ENCODE measurements at places on chromosomes 5 and 9.

- no peak for DNase-seq
These were observed 411.8 kb downstream of the CDH10 start for GRCh38 chr5:24232929-24233498.

DNA sequence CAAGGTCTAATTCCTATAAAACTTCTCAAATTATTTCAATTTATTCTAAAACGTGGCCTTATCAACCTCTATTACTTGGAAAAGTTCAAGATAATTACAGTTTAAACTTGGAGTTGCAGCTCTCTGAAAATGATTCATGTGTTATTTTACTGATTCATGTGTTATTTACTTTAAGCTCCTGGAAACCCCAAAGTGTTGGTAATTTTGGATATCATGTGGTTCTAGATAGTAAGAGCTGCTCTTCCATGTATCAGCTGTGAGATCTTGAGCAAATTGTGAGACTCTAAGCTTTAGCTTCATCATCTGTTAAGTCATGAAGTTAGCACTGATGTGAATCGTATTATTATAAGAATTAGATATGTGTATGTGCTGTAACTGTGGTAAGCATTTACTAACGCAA, 749.2 kb downstream of the TLE4 start:
- peak; percentile 76 for DNase-seq

GRCh38 chr5:169657127-169657526, 20.1 kb downstream of the DOCK2 start:
- DNase-seq, result no peak

- peak; percentile 2 for DNase-seq
These were observed 611.2 kb downstream of the NR2F1-AS1 start for GRCh38 chr5:92969781-92970237.

DNA sequence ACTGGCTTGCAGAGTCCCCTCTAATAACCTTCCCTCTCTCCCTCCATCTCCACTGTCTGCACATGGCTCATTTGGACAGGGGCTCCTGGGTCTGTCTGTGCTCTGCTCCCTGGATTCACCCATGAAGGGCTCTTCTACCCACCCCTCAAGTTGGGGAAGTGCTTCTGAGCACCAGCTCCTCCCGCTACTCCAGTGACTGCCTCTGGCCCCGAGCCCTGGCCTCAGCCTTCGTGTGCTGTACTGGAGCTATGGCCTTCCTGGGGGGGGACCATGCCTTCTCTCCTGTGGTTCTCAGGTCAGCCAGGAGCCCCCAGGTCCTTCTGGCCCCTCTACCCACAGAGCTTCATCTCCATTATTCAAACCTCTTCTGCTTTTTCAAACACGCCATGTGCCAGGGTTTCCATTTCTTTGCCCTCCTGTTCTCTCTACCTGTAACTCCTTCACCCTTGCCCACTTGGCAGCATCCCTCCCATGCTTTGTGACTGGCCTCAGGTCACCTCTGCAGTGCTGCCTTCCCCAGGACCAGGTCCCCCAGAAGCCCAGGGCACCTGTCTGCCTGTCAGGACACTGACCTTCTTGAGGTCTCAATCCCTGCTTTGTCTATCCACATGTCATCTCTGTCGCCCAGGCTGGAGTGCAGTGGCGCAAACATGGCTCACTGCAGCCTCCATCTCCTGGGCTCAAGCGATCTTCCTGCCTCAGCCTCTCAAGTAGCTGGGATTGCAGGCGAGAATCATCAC, 9.5 kb downstream of the SH3PXD2B start:
- no peak for DNase-seq

- DNase-seq, result no peak
These were observed 11.5 kb upstream of the FBXO38 start for GRCh38 chr5:148372166-148372725.

DNA sequence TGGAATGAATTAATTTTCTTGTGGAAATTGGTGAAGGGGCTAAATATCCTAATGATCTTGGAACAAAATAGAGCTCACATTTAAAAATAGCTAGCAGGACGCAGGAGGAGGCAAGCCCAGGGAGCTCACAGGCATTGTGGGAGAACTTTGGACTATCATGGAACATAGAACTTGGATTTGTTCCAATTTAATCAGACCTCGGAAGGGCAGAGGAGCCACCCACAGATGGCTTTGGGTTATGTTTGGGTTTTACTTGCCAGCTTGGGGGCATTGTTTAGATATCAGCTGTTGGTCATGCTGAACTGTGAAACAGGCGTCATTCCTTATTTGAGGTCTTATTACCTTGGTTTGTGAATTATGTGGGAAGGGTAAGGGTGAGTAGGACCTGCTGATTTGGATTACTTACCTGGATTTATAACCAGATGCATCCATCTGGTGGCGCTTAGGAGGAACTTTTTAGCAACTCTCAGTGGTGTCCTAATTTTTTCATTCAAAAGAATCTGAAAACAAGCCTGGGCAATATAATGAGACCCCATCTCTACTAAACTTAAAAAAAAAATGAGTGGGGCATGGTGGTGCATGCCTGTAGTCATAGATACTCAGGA, 14.1 kb upstream of the PTGR1 start:
- no peak for DNase-seq

DNA sequence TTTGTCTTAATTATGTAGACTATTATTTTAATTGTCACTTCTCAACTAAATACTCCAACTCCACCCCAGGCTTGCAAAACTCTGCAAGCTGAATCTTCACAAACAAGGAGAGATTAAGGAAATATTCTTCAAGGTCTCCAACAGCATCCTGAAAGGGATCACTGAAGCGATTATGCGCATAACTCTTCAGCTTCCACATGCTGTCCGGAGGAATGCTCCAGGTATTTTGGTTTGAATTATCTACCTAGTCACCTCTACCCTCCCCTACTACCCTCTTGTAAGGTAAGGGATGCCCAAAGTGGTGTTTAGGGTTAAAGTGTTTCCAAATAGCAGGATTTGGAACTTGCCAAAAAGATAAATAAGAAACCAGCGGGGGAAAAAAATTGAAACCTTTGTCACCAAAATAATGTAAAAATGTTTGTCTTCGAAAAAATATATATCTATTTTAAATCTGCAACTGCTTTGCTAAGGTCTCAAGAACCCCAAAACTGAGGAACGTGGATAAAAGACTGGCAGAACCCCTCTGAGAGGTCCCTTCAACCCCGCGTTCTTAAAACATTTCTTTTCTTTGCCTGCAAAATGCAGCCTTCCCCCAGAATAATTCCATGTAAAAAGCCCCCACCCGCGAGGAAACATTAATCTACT, 11.6 kb downstream of the PTCH1 start:
- no peak for DNase-seq

DNA sequence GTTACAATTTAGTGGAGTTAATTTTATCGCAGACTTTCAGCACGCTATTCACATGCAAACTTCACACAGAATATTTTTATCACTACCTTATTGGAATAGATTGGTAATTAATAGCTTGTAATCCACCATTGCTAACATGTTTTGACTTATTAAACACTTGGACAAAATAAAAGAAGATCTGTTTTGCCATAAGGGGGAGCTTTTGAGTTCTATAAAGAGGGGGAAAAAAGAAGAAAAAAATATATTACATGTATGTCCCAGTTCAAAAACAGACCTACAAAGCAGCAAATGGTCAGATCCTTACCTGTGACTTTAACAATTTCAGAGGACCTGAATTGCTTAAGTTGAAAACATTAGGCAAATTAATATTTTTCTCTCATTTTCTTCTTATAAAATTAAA, 1.2 kb upstream of the PAPPA start:
- DNase-seq, result no peak

DNA sequence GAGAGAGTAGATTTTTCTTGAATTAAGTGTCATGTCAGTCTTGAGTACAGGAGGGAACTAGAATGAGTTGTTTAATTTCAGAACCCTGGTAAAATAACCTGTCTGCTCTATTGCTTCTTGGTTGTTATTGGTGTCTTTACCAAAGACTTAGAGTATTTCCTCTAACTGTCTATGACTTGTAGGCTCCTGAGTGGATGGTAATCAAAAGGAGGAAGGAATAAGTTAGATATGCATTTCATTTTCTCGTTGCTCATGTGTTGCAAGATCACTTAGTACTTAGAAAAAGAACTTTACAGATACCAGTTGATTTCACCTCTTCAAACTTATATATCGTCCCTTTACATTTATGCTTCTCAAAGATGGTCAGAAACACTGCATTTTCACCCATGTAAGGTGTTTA, 31.1 kb downstream of the UHRF2 start:
- DNase-seq, result no peak

- DNase-seq, result no peak
These were observed 139.6 kb downstream of the CACNA1B start for GRCh38 chr9:138017200-138017599.

DNA sequence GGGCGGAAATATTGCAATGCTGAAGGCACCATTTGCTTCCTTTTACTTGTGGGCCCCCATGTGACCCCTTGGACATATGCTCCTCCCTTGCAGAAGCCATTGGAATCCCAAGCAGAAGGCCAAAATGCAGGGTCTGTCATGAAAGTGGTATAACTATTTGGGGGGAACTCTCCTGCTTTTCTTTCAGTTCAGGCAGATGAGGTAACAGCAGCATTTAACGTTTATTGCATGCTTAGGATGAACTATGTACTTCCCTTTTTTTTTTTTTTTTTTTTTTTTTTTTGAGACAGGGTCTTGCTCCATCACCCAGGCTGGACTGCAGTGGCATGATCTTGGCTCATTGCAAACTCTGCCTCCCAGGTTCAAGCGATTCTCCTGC, 7.8 kb downstream of the FOXI1 start:
- no peak for DNase-seq

DNA sequence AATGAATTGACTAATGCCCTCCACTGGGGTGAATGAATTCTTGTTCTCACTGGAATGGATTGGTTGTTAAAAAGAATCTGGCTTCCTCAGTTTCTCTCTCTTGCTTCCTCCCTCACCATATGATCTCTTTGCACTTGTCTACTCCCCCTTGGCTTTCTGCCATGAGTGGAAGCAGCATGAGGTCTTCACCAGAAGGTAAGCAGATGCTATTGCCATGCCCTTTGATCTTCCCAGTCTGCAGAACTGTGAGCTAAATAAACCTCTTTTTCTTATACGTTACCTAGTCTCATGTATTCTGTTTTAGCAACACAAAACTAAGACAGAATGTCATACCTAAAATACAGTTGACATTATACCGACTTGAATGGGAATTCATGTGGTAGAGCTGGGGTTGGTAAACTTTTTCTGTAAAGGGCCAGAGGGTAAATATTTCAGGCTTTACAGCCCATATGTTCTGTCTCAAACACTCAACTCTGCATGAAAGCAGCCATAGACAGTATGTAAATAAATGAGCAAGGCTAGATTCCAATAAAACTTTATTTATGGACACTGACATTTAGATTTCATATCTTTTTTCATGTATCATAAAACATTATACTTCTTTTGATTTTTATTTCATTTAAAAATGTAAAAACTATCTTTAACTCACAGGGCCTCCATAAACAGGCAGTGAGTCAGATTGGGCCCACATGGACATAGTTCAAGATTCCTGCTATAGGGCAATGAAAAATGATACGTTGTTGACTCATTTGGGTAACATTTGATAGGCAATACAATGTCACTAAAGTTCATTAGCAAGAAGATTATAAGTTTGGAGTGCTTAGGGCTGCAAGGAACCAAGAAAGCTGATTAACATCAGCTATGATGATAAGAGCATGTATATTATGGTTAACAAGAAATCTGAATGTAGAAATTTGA, 79.4 kb upstream of the TLE4 start:
- peak; percentile 12 for DNase-seq

- no peak for DNase-seq
These were observed 389.2 kb upstream of the NUDT12 start for GRCh38 chr5:103951776-103952175.

- DNase-seq, result no peak
These were observed 13.0 kb upstream of the UBAC1 start for GRCh38 chr9:135974220-135974573.
